SHP77 (cell line): ENCODE measurements at places on chromosomes 6 and 20.

DNA sequence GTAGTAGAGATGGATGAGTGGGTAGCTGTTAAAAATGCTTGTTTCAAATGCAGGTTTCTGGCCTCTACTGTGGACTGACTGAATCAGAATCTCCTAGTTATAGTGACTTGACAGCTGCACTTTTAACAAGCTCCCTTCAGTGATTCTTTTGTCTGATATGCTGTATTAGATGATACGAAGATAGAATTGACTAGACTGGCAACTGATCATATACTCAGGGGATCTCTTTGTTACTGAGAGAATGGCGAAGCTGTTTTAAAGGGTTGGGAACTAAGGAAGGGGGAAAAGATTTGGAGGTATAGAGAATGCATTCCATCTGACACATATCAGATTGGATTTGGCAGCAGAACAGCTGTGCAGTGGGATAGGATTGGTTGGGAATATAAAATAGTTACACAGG, 7.0 kb downstream of the ENPP4 start:
- no peak for DNase-seq

- DNase-seq: no peak
These were observed 25.3 kb downstream of the ZNF217 start for GRCh38 chr20:53568351-53568750.

DNA sequence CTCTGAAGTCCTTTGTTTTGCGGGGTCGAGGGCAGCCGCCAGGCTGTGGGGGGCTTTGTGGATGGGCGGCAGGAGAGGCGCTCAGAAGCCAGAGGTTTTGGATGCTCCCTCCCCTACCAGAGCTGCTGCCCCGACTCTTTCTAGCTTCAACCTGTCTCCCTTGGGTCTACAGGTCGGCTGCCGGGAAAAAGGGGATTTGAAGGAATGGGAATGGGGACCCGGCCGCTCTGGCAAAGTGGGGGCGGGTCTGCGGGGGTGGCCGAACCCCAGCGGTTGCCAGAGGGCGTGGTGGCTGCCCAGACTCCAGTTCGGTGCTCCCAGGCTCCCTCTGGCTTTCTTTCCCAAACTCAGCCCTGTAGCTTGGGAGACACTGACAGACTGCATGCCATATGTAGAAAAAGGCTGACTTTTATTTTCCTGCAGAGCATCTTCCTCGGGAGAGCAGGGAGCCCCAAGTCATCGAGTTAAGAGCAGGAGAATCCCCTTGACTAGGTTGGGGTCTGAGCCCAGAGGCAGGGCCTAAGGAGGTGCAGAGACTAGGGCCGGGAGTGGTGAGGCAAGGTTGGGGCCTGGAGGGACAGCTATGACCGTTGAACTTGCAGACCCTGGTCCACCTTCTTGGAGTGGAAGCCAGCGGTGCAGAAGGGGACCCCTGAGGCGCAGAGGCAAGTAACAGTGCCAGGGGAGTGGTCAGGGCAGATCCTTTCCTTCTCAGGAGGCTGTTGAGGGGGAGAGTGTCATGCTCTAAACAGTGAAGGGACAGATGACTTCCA, 1.4 kb upstream of the PPP1R18 start:
- no peak for DNase-seq

GRCh38 chr6:8277769-8278168, 157.6 kb downstream of the SLC35B3 start:
- no peak for DNase-seq

- no peak for DNase-seq
These were observed 10.8 kb downstream of the TCP1 start for GRCh38 chr6:159778542-159779103.

GRCh38 chr6:157974967-157975366, 6.7 kb upstream of the SYNJ2 start:
- no peak for DNase-seq

DNA sequence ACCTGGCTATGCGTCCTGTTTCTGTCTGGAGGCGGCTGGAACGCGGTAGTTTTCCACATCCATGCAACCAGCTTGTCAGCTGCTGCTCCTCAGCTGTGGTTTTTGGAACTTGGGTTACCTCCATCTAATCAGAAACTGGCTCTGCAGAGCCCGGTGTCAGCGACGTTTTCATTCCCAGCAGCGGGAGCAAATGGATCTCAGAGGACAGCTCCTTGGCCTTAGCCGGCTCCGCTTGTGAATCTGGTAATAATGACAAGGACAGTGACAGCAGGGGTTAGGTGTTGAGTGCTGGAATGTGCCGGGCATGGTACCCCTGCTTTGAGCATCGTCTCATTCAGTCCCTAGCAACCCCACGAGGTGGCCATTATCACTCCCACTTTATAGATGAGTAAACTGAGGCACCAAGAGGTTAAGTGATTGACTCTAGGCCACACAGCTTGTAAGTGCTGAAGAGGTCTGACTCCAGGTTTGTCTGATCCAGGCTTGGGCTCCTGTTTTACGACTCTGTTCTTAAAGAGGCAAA, 1.3 kb downstream of the SLCO4A1 start:
- DNase-seq: no peak

GRCh38 chr6:149380523-149380922, 19.5 kb upstream of the SUMO4 start:
- DNase-seq: no peak

DNA sequence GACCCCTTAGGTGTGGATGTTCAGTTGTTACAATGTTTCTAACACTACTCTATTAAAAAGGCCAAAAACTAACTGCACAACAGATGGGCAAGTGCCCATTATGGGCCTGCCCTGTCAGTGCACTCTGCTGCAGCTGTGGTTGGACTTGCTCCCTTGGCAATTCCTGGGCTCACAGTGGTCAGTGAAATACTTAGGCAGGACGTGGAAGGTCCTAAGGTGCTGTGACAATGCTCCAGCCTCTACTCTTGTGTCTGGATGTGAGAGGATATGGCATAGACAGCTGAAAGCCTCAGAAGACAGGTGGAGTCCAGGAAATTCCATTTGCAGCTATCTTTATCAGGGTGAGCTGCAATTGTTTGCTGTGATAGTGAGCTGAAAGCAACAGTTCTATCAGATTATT, 136.5 kb upstream of the OLIG3 start:
- DNase-seq: no peak

DNA sequence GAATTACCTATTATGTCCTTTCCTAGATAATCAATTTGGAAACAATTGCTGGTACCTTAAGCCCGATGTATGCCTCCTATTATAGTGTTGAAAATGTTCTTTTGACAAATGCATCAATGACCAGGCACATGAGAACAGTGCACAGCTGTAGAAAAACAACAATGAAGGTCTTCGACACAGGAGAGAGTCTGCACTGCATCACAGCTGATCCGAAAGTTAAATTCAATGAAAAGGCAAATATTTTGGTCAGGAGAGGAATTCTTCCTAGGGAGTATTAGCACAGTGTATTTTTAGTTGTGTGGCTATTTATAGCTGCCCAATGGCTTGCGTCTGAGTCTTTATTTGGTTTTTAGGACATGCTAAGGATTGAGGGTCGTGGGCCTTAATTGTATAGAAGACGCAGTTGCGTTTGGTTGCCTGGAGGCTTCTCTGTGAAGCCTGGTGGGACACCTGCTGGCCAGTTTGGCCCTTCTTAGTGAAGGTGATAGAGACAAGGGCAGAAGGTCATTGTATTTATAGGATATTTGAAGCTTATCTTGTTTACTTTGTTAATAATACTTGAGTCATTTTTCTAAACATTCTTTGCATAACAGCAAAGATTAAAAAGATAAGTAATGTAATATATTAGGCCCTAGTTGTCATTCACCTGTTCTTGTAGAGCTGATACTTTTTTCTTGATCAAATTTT, 72.3 kb downstream of the CDYL start:
- peak; percentile 42 for DNase-seq

GRCh38 chr6:56689114-56689513, 46.4 kb upstream of the DST start:
- no peak for DNase-seq
